ENCODE measurements at places on chromosomes 1 and 21.

- no peak for DNase-seq
These were observed 34.2 kb downstream of the MATN1 start for GRCh38 chr1:30688920-30689794.

GRCh38 chr21:34722684-34723300 is 54.0 kb downstream of the CLIC6 start:
- no peak for DNase-seq

- DNase-seq, result peak; percentile 73
These were observed 78.9 kb upstream of the SLC45A1 start for GRCh38 chr1:8239039-8239305.

GRCh38 chr1:21935891-21936365 is 1.2 kb downstream of the HSPG2 start:
- DNase-seq, result no peak

- no peak for DNase-seq
These were observed 228.8 kb downstream of the PBX1 start for GRCh38 chr1:164787834-164788231.

DNA sequence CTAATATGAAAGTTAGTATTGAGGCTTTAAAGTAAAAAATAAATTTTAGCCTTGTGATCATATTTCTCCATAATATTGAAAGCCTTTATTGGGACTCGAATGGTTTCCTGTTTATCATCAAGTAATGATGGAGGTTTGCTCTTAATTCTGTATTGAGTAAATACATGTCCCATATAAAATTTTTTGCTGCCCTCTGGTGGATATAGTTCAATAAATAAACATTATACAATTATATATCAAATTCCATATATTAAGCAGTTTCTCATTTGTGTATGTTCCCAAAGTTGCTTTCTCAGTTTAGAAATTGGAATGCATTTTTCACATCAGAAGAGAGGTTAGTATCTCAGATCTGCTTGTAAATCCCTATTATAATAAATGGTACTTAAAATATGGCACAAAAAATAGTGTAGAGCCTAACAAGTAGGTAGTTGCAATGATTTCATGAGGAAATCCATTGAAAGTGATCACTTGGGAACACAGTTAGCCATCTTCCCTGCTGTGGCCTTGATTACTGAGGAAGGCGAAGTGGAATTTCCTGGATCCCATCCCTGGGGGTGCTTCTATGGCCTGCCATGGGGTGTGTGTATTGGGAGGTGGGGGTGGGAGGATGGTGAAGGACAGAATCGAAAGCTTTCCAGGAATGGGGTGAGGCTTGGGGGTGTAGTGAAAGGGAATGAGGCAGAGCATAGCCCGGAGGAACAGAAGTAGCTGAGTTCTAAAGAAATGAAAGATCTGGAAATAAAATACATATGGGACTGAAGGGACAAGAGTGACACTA is 84.1 kb upstream of the C21orf91 start:
- DNase-seq, result peak; percentile 65

- DNase-seq, result no peak
These were observed 3.2 kb upstream of the DISP3 start for GRCh38 chr1:11475748-11476147.

DNA sequence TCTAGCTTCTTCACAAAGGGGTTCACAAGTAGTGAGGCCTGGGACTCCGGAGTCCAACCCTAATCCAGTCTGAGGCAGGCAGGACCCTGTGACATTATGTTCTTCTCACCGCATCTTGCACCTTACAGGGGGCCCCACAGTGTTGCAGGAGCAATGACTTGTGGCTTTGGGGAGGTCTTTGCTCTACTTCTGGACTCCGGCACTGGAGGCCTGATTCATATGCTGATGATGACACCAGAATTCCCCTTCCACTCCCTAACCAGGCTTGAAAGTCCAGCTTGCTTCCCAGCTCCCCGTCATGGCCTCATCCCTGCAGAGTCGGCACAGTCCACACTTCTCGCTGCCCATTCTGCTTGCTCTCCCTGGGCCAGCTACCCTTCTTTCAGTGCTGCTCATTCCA is 96.3 kb upstream of the SLC44A3 start:
- DNase-seq, result no peak

- no peak for DNase-seq
These were observed 25.5 kb downstream of the MAN1A2 start for GRCh38 chr1:117392771-117393170.

GRCh38 chr1:36224537-36225282 is 467 bp downstream of the THRAP3 start:
- DNase-seq, result peak; percentile 89

- no peak for DNase-seq
These were observed 71.3 kb downstream of the OBSCN start for GRCh38 chr1:228279011-228279721.

DNA sequence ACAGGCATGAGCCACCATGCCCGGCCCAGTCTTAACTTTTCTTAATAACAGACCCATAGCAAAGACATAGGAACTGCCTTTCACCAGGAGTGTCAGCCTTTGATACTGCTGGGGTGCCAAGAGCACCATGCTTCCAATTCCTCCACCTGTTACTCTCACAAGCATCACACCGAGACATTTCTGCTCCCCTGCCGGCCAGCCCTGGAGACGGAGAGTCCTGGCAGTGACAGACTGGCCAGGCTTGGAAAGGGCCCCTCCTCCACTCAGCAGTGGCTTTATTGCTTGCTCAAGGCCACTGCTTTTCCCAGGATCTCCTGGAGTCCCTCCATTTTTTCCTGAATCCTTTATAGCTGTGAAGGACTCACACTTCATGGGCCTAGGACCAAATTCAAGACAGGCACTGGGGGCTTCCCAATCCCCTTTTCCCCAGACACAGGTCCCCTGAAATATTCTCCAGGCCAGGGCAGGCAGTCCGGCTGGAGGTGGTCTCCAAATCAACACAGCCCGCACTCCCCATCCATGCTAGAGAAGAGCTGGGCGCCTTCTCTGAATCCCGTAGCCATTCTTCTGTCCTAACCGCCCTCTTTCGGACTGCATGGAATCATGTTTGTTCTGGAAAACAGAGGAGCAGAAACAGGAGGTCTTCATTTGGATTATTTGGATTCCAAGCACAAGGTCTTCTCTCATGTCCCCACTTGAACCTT is 25.5 kb upstream of the PTPRF start:
- no peak for DNase-seq

DNA sequence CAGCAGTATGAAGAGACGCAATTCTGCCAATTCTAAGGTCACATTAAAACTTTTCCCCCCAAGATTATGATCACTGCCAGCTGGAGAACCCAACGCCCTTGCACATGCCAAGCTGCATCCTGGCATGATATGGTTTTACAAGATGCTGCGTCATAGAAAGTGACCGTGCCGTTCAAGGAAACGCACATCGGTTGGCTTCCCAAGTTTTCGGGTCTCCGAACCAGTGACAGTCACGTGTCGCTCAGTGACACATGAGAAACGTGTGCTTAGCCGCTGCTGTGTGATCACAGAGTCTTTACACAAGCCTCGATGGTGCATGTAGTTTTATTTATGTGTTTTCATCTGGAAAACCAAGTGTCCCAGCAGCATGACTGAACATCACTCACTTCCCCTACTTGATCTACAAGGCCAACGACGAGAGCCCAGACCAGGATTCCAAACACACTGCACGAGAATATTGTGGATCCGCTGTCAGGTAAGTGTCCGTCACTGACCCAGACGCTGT is 7.4 kb downstream of the SMIM1 start:
- no peak for DNase-seq

DNA sequence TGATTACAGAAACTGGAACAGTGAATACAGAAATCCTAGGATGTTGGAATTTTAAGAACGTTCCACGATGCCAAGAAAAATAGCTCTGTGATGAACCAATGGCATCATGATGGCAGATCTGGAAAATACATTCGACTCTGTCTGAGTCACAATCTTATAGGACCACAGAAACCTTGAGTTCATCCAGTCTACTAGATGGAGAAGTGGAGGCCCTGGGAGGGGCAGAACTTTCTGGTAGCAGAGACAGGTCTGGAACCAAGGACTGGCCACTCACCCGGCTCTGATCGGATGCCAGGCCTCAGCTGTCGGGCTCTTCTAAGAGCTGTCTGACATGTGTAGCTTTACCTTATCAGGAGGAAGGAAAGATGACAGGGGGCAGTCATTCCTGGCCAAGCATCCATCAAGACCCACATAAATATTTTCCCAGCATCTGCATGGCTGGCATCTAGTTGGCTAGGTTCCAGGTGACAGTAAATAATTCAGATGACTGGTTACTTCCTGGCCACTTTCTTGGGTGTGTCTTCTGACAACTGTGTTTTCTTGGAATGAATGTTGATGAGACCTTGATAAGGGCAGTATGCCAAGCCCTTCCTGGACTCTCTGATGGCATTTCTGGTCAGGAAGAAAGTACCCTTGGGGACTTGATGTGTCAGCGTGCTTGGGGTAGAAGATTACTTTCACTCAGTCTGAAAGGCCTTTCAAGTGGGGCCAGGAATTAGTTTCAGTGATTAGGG is 72.6 kb upstream of the TRABD2B start:
- peak; percentile 36 for DNase-seq

DNA sequence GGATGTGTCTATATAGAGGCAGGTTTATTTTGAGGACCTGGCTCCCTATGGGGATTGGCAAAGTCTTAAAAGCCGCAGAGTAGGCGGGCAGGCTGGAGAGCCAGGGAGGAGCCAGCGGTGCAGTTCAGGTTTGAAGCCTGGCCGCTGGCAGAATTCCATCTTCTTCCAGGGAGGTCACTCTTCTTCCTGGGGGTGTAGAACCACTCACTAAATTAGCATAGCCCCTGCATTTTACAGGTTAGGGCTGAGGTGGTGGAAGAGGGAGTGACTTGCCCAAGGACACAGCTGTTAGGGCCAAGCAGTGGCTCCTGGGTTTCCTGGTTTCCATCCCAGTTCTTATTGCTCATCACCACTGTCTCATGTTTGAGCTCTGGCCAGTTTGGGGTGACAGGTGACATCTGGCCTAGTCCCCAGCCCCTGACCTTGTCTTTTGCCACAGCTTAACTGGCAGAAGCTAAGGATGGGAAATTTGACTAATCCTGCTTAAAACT is 1.4 kb downstream of the PINK1 start:
- DNase-seq, result peak; percentile 39

- DNase-seq, result no peak
These were observed 29.7 kb downstream of the USP25 start for GRCh38 chr21:15759469-15759868.

All from fibroblast of pulmonary artery (primary cell).